ENCODE measurements at places on chromosomes 4 and X. TPM values are rescaled to one million over a fixed set of nuclear protein-coding genes. Genes with fewer than 3 reads are reported as not detected.
A peak's percentile ranks its signal among the peaks of the same experiment; 100 is the strongest.

The CCDC120 gene
- polyA plus RNA-seq: 0.55 TPM

DNA sequence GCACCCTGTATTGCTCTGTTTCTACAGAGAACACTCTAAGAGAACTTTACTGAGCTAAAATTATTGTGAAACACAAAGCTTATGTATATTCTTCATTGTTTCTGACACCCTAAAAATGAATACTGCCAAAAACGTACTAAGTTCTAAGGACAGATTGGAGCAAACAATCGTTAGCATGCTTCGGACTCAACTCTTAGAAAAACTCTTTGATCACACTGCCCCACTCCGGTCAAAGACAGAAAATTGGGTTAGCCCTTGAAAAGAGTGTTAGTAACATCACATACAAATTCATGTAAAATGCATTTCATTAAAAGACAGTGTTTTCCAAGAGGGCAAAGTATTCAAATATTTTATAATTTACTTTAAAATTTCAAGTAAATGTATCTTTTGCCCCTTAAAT is 177.4 kb downstream of the DCHS2 start:
- DNase-seq: peak; percentile 34
- no peak overlapping the region for H3K4me3 ChIP-seq
- H3K4me1 ChIP-seq: no peaks in the 10 kb centered on the region
- H3K27me3 ChIP-seq: no peaks in the 10 kb centered on the region
- H3K27ac ChIP-seq: no peak overlapping the region

The SPIN2A gene
- polyA plus RNA-seq: 0.97 TPM

DNA sequence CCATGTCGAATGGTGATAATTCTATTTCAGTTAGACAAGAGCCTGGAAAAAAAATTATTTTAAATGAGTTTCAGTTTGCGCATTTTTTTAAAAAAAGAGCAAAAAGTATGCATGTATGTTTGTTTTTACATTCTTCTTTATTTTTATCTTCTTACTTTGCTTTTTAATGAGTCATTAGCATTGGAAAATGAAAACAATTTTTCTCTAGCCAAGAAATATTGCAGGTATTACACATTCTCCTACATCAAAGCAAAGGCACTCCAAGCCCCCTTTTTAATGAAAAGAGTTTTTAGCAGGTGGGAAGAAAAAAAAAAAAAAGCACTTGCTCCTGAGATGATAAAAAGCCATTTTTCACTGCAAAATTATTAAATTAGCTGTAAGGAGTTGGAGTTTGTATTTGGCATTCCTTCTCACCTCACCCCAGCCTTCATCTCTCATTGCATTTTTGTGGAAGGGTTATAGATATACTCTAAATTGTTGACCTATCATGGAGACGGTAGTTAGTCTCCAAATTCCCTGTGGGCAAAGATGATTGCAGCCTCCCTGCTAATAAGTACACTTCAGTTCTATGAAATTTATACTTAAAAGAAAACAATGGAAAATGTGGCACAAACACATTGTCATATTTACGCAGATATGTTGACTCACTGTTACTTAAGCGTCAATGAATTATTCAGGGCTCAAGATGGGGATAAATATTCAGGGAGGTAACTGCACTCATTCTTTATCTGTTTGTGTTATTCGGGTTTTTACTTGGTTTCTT is 43.8 kb downstream of the PALLD start:
- peak; percentile 70 for DNase-seq
- no peaks in the 10 kb centered on the region for H3K36me3 ChIP-seq
- peaks cover 2% of the 10 kb centered on the region for H3K4me1 ChIP-seq
- H3K27me3 ChIP-seq: no peaks in the 10 kb centered on the region

GRCh38 chr4:69467797-69468196 is 27.9 kb downstream of the UGT2B4 start:
- no peaks in the 10 kb centered on the region for H3K36me3 ChIP-seq
- H3K27me3 ChIP-seq: no peaks in the 10 kb centered on the region
- DNase-seq: no peak
- no peak overlapping the region for H3K4me3 ChIP-seq
- no peaks in the 10 kb centered on the region for H3K4me1 ChIP-seq
- no peak overlapping the region for H3K27ac ChIP-seq

GRCh38 chr4:127783955-127784770 is 2.0 kb downstream of the HSPA4L start:
- H3K4me3 ChIP-seq: no peak overlapping the region
- H3K27me3 ChIP-seq: no peaks in the 10 kb centered on the region
- peaks cover 3% of the 10 kb centered on the region for H3K4me1 ChIP-seq

The ZFYVE28 gene
- polyA plus RNA-seq: 2.4 TPM

GRCh38 chr4:97238956-97239666 is 904.2 kb downstream of the STPG2 start:
- H3K4me1 ChIP-seq: no peaks in the 10 kb centered on the region
- H3K36me3 ChIP-seq: no peaks in the 10 kb centered on the region
- no peak overlapping the region for H3K27ac ChIP-seq

GRCh38 chrX:10450959-10451355 is 169.4 kb downstream of the MID1 start:
- H3K4me1 ChIP-seq: peaks cover 8% of the 10 kb centered on the region
- no peaks in the 10 kb centered on the region for H3K27me3 ChIP-seq
- no peaks in the 10 kb centered on the region for H3K36me3 ChIP-seq
- H3K4me3 ChIP-seq: no peak overlapping the region
- H3K27ac ChIP-seq: peak overlapping the region; percentile 47

DNA sequence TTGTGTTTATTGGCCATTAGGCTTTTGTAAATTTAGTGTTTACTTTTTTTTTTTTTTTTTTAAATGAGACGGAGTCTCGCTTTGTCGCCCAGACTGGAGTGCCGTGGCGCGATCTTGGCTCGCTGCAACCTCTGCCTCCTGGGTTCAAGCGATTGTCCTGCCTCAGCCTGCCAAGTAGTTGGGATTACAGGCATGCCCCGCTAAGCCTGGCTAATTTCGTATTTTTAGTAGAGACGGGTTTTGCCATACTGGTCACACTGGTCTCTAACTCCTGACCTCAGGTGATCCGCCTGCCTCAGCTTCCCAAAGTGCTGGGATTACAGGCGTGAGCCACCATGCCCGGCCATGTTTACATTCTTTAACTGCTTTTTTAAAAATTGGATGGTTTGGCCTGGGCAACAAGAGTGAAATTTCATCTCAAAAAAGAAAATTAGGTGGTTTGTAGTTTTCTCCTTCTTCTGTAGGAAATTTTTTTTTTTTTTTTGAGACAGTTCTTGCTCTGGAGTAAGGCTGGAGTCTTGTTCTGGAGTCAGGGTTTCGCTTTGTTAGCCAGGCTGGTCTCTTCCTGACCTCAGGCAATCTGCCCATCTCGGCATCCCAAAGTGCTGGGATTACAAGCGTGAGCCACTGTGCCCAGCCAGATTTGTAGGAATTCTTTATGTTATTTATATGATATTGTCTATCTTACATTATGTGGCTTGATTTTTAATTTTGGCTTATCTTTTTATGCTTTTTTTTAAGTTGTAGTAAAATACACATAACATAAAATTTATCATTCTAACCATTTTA is 15.1 kb downstream of the UBE2K start:
- no peaks in the 10 kb centered on the region for H3K36me3 ChIP-seq
- no peak overlapping the region for H3K27ac ChIP-seq
- no peak overlapping the region for H3K4me3 ChIP-seq
- H3K27me3 ChIP-seq: no peaks in the 10 kb centered on the region
- H3K4me1 ChIP-seq: peaks cover 2% of the 10 kb centered on the region

GRCh38 chr4:5164221-5164912 is 113.1 kb downstream of the STK32B start:
- H3K27me3 ChIP-seq: no peaks in the 10 kb centered on the region
- no peak for DNase-seq
- peaks cover 4% of the 10 kb centered on the region for H3K4me1 ChIP-seq
- H3K36me3 ChIP-seq: no peaks in the 10 kb centered on the region
- H3K4me3 ChIP-seq: no peak overlapping the region

The LIMCH1 gene
- polyA plus RNA-seq: 2.3 TPM

DNA sequence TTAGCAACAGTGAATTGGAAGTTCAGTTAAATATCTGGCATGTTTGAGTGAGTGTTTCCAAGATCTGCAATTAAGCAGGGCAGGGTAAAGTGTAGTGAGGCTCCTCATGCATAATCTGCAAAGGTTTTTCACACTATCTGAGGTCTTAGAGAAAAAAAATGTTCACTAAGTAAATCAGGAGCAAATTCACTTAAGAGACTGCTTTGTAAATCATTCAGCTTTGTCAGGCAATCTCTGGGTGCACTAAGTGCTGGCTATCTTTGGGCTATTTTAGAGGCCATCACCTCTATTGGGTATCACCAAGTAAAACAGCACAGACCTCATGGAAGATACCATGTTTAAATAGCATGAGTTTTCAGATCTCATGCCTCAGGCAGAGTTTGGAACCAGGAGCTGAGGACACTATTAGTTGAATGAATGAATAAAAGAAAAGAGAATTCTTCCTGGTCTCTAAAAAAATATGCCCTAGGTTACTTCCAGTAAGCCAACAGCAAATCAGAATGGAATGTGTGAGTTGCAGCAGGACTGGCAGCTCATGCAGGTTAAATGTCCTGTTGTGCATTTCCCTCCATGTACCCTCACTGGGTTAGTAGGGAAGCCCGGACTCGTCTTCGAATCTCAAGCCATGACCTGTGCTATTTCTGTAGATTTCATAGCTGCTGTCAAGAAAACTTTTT is 195.3 kb downstream of the KCNIP4 start:
- no peak overlapping the region for H3K27ac ChIP-seq
- H3K4me3 ChIP-seq: no peak overlapping the region
- DNase-seq: no peak
- no peaks in the 10 kb centered on the region for H3K27me3 ChIP-seq
- no peaks in the 10 kb centered on the region for H3K4me1 ChIP-seq

DNA sequence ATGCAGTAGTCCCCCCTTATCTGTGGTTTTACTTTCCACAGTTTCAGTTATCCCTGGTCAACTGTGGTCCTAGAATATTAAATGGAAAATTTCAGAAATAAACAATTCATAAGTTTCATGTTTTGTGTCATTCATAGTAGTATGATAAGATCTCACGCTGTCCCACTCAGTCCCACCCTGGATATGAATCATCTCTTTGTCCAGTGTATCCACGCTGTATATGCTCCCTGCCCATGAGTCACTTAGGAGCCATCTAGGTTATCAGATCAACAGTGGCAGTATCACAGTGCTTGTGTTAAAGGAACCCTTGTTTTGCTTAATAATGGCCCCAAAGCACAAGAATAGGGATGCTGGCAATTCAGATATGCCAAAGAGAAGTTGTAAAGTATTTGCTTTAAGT is 16.2 kb upstream of the SYTL4 start:
- H3K36me3 ChIP-seq: no peaks in the 10 kb centered on the region
- no peaks in the 10 kb centered on the region for H3K27me3 ChIP-seq
- no peaks in the 10 kb centered on the region for H3K4me1 ChIP-seq
- DNase-seq: no peak
- H3K27ac ChIP-seq: no peak overlapping the region
- no peak overlapping the region for H3K4me3 ChIP-seq

The CENPVL2 gene
- not detected for polyA plus RNA-seq

DNA sequence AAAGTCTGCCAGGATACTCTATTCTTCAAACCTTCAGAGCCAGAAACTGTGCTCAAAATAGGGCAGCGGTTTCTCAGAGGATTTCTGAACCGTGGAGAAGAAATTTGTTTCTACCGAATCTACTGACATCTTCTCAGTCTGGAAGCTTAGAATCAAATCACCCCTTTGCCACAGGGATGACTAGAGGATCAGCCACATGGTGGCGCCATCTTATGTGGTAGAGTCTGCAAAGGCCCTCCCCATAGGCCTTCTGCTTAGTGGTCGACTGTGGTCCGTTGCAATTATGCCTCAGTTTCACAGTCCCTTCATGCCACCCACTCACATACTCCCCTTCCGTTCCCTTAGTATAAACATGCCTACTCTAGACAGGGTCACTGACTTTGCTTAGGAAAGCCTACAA is 680.7 kb upstream of the SPANXN1 start:
- no peaks in the 10 kb centered on the region for H3K36me3 ChIP-seq
- no peak overlapping the region for H3K4me3 ChIP-seq
- H3K27ac ChIP-seq: no peak overlapping the region
- no peak for DNase-seq
- H3K4me1 ChIP-seq: no peaks in the 10 kb centered on the region
- no peaks in the 10 kb centered on the region for H3K27me3 ChIP-seq

The RAB41 gene
- polyA plus RNA-seq: not detected

DNA sequence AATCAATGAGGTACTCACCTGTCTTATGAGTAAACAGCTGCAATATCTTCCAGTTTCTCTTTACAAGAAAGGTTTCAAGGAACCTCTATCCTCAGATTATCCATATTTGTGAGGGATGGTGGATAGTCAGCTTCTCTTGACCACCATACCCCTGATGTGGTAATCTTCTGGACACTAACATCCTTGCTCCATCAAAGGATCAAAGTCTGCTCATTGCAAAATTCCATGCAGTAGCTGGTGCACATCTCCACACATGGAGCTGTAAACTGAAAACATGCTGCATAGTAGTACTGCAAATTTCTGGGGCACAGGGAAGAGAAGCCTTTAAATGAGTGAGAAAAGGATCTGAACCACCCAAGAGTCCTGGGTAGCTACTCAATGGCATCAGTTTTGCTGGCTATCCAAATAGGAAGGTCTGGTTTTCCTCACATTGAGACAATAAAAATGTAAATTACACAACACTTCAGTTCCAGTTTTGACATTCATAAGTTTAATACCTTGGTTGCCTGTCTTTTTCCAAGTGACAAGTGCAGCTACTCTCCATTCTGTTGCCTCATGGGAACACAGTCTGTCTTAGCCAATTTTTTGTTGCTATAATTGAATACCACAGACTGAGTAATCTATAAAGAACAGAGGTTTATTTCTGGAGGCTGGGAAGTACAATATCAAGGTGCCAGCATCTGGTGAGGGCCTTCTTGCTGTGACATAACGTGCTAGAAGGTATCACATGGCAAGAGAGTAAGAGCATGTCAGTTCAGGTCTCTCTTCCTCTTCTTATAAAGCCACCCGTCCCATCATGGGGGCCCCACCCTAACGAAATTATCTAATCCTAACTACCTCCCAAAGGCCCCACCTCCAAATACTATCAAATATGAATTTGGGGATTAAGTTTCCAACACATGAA is 34.4 kb upstream of the ARHGEF6 start:
- no peak for DNase-seq
- no peaks in the 10 kb centered on the region for H3K36me3 ChIP-seq
- no peak overlapping the region for H3K27ac ChIP-seq
- H3K4me1 ChIP-seq: no peaks in the 10 kb centered on the region
- no peaks in the 10 kb centered on the region for H3K27me3 ChIP-seq

- no peaks in the 10 kb centered on the region for H3K27me3 ChIP-seq
- no peak overlapping the region for H3K27ac ChIP-seq
- DNase-seq: no peak
- no peak overlapping the region for H3K4me3 ChIP-seq
- H3K36me3 ChIP-seq: no peaks in the 10 kb centered on the region
Measured at GRCh38 chr4:135249024-135249423, 1047.4 kb upstream of the PABPC4L start.

- no peaks in the 10 kb centered on the region for H3K27me3 ChIP-seq
- peak overlapping the region; percentile 94 for H3K27ac ChIP-seq
- peak; percentile 100 for DNase-seq
- H3K36me3 ChIP-seq: no peaks in the 10 kb centered on the region
Measured at GRCh38 chr4:76984788-76985211, 35.2 kb downstream of the SEPTIN11 start.

The PABPC1L2A gene
- not detected for polyA plus RNA-seq

Measured in fibroblast of lung (primary cell).